Astrocyte (in vitro differentiated cells and primary cell): ENCODE measurements at places on chromosomes 5 and 9.
A peak's percentile ranks its signal among the peaks of the same experiment; 100 is the strongest.

GRCh38 chr9:88873635-88874034, 117.6 kb upstream of the S1PR3 start:
- H3K4me3 ChIP-seq: no peak overlapping the region
- H3K27ac ChIP-seq: no peak overlapping the region
- no peak for DNase-seq
- H3K36me3 ChIP-seq: no peaks in the 10 kb centered on the region

GRCh38 chr5:116437351-116437705, 137.3 kb downstream of the SEMA6A start:
- peaks cover 4% of the 10 kb centered on the region for H3K27me3 ChIP-seq
- no peak overlapping the region for H3K27ac ChIP-seq
- no peak overlapping the region for H3K4me3 ChIP-seq
- DNase-seq: no peak
- H3K4me1 ChIP-seq: no peaks in the 10 kb centered on the region

DNA sequence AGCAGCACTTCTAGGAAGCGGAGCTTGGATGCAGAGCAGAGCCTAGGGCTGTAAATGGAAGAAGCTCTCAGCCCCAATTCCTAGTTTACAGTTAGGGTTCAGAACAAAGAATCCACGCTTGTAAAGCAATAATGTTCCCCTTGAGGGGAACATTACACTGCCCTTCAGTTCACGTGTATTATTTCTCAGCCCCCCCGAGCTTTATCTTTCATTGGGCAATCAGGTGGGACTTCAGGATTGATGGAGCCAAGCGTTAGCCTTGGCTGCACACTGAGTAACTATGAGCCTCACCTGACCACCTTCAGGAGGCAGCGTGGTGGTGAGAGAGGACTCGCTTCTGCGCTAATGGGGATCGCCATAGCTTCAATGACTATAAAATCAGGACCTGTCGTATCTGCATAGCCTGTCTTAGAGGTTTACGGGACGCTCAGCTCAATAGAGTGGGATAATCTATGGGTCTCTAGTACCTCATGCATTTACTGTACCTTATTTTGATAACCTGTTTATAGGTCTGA, 157.0 kb upstream of the RASEF start:
- DNase-seq: no peak
- no peaks in the 10 kb centered on the region for H3K27me3 ChIP-seq
- no peak overlapping the region for H3K27ac ChIP-seq
- peaks cover 18% of the 10 kb centered on the region for H3K4me1 ChIP-seq

GRCh38 chr5:1517838-1518237, 5.9 kb downstream of the LPCAT1 start:
- no peak overlapping the region for H3K27ac ChIP-seq
- DNase-seq: no peak
- no peak overlapping the region for H3K4me3 ChIP-seq
- peaks cover 38% of the 10 kb centered on the region for H3K4me1 ChIP-seq

- H3K4me3 ChIP-seq: no peak overlapping the region
- no peak for DNase-seq
- H3K4me1 ChIP-seq: peaks cover 19% of the 10 kb centered on the region
- no peaks in the 10 kb centered on the region for H3K36me3 ChIP-seq
- H3K27me3 ChIP-seq: no peaks in the 10 kb centered on the region
- no peak overlapping the region for H3K27ac ChIP-seq
Measured at GRCh38 chr9:36141288-36141687, 4.8 kb downstream of the GLIPR2 start.

GRCh38 chr5:149543361-149544027, 7.7 kb downstream of the CSNK1A1 start:
- H3K27me3 ChIP-seq: no peaks in the 10 kb centered on the region
- no peak overlapping the region for H3K27ac ChIP-seq
- H3K4me3 ChIP-seq: no peak overlapping the region
- peaks cover 22% of the 10 kb centered on the region for H3K4me1 ChIP-seq
- H3K36me3 ChIP-seq: peaks cover 30% of the 10 kb centered on the region

- H3K36me3 ChIP-seq: no peaks in the 10 kb centered on the region
- no peaks in the 10 kb centered on the region for H3K4me1 ChIP-seq
- no peak for DNase-seq
Measured at GRCh38 chr9:135210676-135211523, 123.4 kb downstream of the OLFM1 start.

GRCh38 chr9:90801973-90802322, 329 bp downstream of the SYK start:
- peaks cover 42% of the 10 kb centered on the region for H3K27me3 ChIP-seq
- no peaks in the 10 kb centered on the region for H3K36me3 ChIP-seq
- H3K4me3 ChIP-seq: no peak overlapping the region
- no peak for DNase-seq

- H3K4me1 ChIP-seq: no peaks in the 10 kb centered on the region
- H3K4me3 ChIP-seq: no peak overlapping the region
- no peaks in the 10 kb centered on the region for H3K27me3 ChIP-seq
- H3K27ac ChIP-seq: no peak overlapping the region
- no peak for DNase-seq
- H3K36me3 ChIP-seq: no peaks in the 10 kb centered on the region
Measured at GRCh38 chr9:5957166-5957565, 58.3 kb downstream of the RANBP6 start.

GRCh38 chr5:36236801-36237200, 4.9 kb downstream of the NADK2 start:
- no peaks in the 10 kb centered on the region for H3K36me3 ChIP-seq
- H3K27ac ChIP-seq: no peak overlapping the region
- H3K4me3 ChIP-seq: no peak overlapping the region

DNA sequence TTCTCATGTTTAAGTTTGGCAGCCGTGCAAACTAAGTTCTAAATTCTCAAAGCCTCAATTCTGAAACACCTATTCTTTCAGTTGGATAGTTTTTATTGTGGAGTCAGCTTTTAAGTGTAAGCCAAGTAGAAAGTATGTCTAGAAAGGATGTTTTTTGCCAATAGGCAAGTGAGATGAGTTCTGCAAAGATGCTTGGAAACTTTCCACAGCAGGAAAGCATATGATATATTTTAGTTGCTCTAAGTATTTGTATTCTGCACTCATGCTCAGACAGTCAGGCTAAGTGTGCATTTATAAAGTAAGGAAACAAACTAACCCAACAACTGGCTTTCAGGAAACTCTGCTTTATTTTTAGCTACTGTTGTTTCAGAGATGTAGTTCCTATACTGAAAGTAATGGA, 67.3 kb upstream of the CDH18 start:
- no peaks in the 10 kb centered on the region for H3K4me1 ChIP-seq
- H3K4me3 ChIP-seq: no peak overlapping the region
- DNase-seq: no peak
- H3K27me3 ChIP-seq: no peaks in the 10 kb centered on the region

GRCh38 chr9:32742296-32742695, 41.0 kb upstream of the TMEM215 start:
- H3K4me1 ChIP-seq: peaks cover 11% of the 10 kb centered on the region
- H3K4me3 ChIP-seq: no peak overlapping the region
- H3K36me3 ChIP-seq: no peaks in the 10 kb centered on the region
- H3K27ac ChIP-seq: peak overlapping the region; percentile 11
- DNase-seq: peak; percentile 47
- no peaks in the 10 kb centered on the region for H3K27me3 ChIP-seq

DNA sequence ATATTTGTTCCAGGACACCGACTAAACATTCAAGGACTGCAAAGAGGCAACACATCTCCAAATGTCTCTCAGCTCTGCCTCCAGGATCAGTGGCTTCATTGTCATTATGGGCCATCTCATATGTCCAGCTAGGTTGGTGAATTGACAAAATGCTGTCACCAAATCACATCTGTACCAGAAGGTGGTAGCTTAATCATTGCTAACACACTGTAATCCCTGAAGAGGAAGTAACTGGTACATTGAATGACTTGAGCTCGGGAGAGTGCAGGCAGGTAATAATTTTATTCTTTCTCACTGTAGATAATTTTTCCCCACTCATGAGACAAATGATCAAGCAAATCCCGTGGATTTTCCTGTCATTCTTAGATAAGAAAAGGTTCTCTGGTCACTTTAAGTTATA, 169.8 kb downstream of the SEMA6A start:
- DNase-seq: no peak
- H3K36me3 ChIP-seq: no peaks in the 10 kb centered on the region
- H3K27ac ChIP-seq: no peak overlapping the region
- no peaks in the 10 kb centered on the region for H3K27me3 ChIP-seq
- no peak overlapping the region for H3K4me3 ChIP-seq

DNA sequence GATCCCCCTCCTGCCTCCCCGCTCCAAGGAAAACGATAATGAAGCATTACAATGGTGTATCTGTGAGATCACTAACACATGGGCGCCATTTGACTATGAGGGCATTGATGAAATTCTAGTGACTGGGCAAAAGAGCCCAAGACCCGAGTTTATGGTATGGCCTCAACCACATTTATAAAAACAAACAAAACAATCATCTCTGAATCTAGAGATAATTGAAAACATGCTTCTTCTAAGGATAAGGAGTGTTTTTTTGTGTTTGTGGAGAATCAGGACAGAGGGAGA, 100.9 kb upstream of the SEMA6A start:
- no peaks in the 10 kb centered on the region for H3K27me3 ChIP-seq
- H3K36me3 ChIP-seq: no peaks in the 10 kb centered on the region
- H3K27ac ChIP-seq: no peak overlapping the region
- no peak for DNase-seq

DNA sequence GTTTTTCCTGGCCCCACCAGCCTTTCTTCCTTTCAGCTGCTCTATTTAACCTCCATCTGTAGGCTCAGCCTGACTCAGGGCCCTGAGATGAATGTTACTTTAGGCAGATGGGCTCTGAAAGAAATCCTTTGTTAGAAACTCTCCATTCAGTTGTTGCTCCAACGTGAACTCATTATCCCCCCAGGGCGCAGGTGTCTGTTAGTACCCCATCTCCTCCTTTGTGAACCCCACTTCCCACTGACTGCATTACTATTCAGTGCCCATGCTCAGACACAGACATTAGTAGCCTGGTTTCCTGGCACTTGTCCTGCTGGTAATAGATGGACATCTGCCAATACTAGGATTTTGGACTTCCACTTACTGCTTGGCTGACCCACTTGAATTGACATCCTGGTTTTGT, 1271.6 kb downstream of the PTPRD start:
- no peaks in the 10 kb centered on the region for H3K36me3 ChIP-seq

DNA sequence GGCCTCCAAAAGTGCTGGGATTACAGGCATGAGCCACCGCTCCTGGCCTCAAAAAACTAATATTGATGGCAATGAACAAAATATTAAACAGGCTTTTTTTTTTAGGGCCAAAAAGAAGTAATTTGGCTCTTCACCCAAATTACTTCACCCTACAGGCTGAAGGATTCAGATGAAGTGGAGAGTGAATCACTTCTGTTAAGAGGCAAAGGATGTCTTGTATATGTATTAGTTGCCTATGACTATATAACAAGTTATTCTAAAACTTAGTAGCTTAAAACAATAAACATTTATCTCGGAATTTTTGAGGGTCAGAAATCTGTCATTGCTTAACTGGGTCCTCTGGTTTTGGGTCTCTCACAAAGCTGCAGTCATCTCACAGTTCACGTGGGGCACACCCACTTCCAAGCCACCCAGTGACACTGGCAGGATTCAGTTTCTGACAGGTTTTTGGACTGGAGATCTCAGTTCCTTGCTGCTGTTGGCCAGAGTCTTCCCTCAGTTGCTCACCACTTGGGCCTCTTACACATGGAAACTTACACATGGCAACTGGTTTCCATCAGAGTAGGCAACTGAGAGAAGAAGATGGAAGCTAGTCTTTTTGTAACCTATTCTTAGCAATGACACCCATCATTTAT, 66.7 kb downstream of the IQGAP2 start:
- no peak overlapping the region for H3K27ac ChIP-seq
- H3K36me3 ChIP-seq: no peaks in the 10 kb centered on the region
- DNase-seq: peak; percentile 20
- no peak overlapping the region for H3K4me3 ChIP-seq

DNA sequence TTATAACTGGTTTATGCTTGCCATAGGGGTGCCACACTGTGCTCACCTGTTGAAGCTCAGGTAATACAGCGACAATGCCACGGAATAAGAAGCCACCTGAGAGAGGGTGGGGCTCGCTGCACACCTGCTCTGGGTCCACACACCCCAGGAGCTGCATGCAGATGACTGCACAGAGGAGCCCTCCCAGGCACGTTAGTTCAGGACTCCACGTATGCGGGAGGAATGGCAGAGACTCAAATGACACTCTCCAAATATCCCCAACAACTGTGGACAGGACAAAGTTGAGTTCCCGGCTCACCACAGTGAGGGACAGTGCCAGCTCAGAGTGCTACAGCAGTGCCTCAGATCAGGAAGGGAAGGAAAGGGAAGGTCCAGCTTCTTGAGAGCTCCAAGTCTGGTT, 5.8 kb upstream of the FCN1 start:
- DNase-seq: no peak
- no peak overlapping the region for H3K4me3 ChIP-seq
- H3K27ac ChIP-seq: no peak overlapping the region

DNA sequence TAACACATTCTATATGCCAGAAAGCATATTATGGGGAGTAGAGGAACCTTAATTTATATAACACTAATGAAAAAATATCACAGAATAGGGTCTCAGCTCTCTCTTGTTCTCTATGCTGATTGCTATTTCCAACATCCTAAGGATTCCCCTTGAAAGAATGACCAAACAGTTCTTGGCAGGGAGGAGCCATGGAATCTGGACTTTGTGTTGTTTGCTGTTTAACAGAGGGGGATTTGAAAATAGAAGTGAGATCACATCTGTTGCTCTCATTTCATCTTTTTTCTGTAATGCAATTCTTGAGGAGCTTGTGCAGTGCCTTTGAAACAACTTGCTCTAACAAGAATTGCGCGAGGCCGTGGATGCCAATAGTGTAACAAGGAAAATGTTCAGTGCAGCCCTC, 755.3 kb downstream of the TLE1 start:
- no peaks in the 10 kb centered on the region for H3K36me3 ChIP-seq
- no peak overlapping the region for H3K4me3 ChIP-seq
- no peak overlapping the region for H3K27ac ChIP-seq
- no peak for DNase-seq
- H3K4me1 ChIP-seq: no peaks in the 10 kb centered on the region
- no peaks in the 10 kb centered on the region for H3K27me3 ChIP-seq

DNA sequence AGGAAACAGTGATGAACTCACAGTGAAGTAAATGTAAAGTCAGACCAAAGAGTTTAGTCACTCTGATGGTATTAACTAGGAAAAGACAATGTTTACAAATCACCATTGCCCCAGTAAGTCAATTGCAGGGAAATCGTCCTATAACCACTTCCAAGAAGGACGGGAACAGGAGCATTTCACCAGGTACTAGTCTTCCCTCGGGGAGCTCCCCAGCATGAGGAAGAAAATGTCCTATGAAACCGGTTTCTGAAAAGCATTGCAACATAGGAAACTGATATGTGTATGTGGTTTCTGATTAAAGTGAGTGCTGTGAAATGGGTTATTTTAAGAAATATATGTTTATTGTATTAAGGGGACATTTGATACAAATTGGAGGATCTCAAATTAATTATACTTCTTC, 626.7 kb upstream of the ADAMTS16 start:
- H3K4me3 ChIP-seq: no peak overlapping the region
- no peaks in the 10 kb centered on the region for H3K36me3 ChIP-seq
- H3K27ac ChIP-seq: no peak overlapping the region
- H3K4me1 ChIP-seq: no peaks in the 10 kb centered on the region
- no peaks in the 10 kb centered on the region for H3K27me3 ChIP-seq
- DNase-seq: no peak

- H3K4me3 ChIP-seq: peak overlapping the region; percentile 80
- H3K27me3 ChIP-seq: peaks cover 10% of the 10 kb centered on the region
- no peaks in the 10 kb centered on the region for H3K36me3 ChIP-seq
- H3K4me1 ChIP-seq: peaks cover 15% of the 10 kb centered on the region
Measured at GRCh38 chr9:136244122-136244968, 1.3 kb downstream of the QSOX2 start.

- peak; percentile 39 for DNase-seq
- peaks cover 18% of the 10 kb centered on the region for H3K4me1 ChIP-seq
- H3K27me3 ChIP-seq: peaks cover 4% of the 10 kb centered on the region
- H3K27ac ChIP-seq: no peak overlapping the region
Measured at GRCh38 chr9:98314381-98315066, 59.1 kb upstream of the TBC1D2 start.
